Activated naive CD4-positive, alpha-beta T cell treated with anti-CD3 and anti-CD28 coated beads, Interleukin-2, amount 50 U/mL, for 72 hours (primary cell): ENCODE measurements at places on chromosomes 4 and X. TPM values are rescaled to one million over a fixed set of nuclear protein-coding genes. Genes with fewer than 3 reads are reported as not detected.

- no peak for DNase-seq
These were observed 117.0 kb downstream of the KDR start for GRCh38 chr4:55008166-55009056.

GRCh38 chr4:7130621-7131211 lies 61.6 kb upstream of the SORCS2 start:
- no peak for DNase-seq

- no peak for DNase-seq
These were observed 4.6 kb upstream of the KANTR start for GRCh38 chrX:53089224-53089842.

DNA sequence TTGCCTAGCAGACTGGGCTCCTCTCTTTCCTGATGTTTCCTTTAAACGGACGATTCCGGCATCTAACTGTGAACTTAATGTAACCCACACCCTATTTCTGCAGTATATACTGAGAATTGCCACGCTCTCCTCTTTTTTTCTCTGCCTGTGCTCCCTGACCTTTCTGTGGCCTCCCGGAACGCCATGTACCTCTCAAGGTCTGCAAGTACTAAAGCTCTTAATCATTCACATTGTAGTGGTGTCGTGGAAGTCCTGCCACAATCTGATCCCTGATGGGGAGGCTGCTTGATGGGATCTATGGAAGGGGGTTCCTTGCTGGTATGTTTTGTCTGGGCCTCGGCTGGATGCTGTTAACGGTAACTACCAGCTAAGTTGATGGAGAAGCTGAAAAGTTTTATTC lies 302.9 kb upstream of the EPHA5 start:
- no peak for DNase-seq

- no peak for DNase-seq
These were observed 54.9 kb downstream of the F8 start for GRCh38 chrX:154967603-154968002.

- no peak for DNase-seq
These were observed 81.5 kb downstream of the NHS start for GRCh38 chrX:17456526-17456925.

DNA sequence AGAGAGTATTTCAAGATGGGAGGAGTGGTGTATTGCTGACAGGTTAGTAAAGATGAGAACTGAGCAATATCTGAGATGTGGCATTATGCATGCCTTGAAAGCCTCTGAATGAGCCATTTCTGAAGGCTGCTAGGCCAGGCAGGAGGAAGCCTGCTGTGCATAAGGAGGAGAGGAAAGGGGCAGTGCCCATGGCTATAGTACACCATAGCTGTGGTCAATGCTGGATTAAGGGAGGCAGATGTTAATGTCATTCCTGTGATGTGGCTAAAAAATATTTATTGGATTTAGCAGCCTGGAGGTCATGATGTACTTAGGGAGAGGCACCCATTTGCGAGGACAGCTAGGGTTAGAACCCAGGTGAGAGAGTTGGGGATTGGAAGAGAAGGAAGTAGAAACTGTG lies 130.0 kb upstream of the LNX1 start:
- DNase-seq = no peak

- DNase-seq = no peak
These were observed 1742.8 kb downstream of the PCDH7 start for GRCh38 chr4:32462944-32463343.

GRCh38 chrX:23631136-23631535 lies 36.2 kb upstream of the PRDX4 start:
- no peak for DNase-seq

- DNase-seq = no peak
These were observed 16.8 kb upstream of the NAT8L start for GRCh38 chr4:2042204-2042946.

- no peak for DNase-seq
These were observed 29.5 kb upstream of the PLP1 start for GRCh38 chrX:103747163-103747562.

- DNase-seq = no peak
These were observed 15.8 kb upstream of the TXK start for GRCh38 chr4:48149827-48150370.

DNA sequence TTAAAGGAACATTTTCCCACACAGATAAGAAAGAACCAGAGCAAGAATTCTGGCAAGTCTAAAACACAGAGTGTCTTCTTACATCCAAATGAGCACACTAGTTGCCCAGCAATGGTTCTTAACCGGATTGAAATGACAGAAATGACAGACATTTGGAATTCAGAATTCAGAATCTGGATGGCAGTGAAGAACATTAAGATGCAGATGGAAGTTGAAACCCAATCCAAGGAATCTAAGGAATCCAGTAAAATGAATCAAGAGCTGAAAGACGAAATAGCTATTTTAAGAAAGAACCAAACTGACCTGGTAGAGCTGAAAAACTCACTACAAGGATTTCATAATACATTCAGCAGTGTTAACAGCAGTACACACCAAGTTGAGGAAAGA lies 21.5 kb downstream of the ANAPC10 start:
- DNase-seq = no peak

GRCh38 chr4:15552557-15553362 lies 83.1 kb downstream of the CC2D2A start:
- no peak for DNase-seq

DNA sequence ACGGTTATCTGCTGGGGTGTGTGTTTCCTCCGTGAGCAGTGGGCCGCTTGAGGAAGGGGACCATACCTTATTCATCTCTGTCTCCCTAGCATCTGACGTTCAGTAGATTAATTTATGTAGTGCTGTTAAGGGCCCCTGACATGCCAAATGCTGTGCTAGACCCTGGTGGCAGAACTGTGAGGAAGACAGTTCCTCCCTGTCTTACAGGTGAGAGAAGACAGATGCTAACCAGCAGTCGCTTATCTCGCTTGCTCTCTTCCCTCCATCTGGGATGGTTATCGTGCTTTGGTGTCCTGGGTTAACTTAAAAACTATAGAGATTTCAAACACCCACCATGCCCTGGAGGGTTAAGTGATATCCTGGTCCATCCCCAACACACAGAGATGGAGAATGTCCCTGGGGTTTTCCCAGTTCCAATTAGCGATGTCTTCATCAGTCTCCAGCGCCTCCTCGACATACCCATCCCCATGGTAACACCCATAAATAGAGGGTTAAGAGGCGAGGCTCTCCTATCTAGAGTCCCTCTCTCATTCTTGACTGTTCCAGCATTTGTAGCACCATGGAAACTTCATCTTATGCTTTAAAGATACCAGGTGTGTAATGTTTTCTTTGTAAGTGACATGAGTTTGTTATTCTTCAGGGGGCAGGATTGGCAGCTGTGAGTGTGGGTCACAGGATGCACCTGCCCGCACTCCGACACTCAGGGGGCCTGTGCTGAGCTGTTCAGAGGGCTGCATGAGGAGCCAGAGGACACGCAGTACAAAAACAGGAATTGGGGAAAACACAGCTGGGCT lies 135.2 kb downstream of the STK32B start:
- no peak for DNase-seq

DNA sequence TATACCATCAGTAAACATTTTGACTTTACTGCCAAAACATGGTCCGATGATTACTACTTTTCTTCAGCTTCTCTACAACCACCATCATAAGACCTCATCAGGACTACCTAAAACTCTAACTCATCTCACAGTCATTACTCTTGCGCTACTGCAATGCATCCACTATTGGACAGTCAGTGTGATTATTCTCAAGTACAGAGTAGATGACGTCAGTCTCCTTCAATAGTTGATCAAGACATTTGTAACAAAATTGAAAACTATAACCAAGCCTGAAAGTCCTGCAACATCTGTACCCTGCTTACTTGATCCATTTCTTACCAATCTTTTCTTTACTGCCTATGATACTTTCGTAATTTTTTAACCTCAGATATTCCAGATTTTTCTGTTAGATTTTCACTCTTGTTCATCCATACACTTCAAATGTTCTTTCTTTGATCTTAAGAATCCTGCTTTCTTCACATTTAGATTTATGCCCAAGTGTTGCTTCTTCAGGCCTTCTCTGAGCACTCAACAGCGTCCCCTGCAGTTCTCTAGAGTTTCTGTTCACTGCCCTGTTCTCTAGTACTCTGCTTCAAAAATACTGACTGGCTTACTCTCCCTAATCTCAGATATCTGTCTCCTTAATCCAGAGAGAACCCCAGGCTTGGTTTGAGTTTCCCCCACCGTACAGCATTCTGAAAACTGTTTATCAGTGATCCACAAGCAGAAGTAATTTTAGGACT lies 1517.6 kb downstream of the STIM2 start:
- DNase-seq = no peak

GRCh38 chr4:17707671-17708070 lies 73.8 kb downstream of the FAM184B start:
- DNase-seq = no peak

DNA sequence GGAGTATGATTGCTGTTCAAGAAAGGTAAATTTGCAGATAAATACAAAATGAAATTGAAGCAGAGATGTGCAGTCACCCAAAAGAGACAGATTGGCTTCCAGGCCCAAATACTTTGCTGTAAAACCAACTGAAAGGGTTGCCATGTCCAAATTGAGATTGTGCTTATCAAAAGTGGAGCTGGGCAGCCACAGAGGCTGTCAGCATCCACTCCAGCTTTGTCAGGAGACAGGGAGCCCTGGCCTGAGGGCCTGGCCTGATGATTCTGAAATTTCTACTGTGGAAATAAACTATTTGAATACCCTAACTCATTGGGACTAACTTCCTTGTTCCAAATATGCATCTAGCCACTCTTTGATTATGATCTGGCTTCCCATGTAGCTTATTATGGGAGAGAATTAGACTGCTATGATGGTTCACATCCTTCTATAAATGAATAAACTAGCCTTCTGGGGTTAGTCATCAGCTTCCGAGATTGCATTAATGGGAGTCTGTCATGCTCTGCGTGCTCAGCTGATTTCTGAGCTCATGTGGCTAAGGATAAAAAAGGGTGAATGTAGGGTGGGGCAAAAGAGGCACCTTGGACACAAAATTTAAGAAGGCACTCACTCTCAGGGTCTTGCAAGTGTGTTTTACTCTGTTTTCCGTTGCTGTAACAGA lies 48.2 kb downstream of the SLC34A2 start:
- DNase-seq = no peak

- DNase-seq = no peak
These were observed 3.9 kb downstream of the SHISA3 start for GRCh38 chr4:42401171-42401570.

DNA sequence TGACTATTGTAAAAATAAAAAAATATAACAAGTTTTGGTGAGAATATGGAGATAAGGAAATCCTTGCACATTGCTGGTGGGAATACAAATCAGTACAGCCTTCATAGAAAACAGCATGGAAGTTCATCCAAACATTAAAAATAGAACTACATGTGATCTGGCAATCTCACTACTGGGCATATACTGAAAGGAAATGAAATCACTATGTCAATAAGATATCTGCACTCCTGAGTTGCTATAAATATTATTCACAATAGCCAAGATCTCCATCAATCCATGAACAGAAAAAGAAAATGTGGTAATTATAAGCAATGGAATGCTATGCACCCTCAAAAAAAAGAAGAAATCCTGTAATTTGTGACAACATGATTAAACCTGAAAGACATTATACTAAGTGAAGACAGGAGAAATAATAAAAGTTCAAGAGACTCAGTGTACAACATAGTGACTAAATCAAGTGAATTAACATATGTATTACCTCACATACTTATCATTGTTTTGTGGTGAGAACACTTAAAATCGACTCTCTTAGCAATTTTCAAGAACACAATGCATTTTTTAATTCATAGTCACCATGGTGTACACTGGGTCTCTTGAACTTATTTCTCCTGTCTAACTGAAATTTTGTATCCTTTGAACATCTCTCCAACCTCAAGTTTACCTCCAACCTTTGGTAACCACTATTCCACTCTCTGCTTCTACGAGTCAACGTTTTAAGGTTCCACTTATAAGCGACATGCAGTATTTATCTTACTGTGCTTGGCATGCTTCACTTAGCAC lies 1703.7 kb upstream of the AGA start:
- no peak for DNase-seq

- no peak for DNase-seq
These were observed 8.9 kb upstream of the TMEM165 start for GRCh38 chr4:55386840-55387239.

DNA sequence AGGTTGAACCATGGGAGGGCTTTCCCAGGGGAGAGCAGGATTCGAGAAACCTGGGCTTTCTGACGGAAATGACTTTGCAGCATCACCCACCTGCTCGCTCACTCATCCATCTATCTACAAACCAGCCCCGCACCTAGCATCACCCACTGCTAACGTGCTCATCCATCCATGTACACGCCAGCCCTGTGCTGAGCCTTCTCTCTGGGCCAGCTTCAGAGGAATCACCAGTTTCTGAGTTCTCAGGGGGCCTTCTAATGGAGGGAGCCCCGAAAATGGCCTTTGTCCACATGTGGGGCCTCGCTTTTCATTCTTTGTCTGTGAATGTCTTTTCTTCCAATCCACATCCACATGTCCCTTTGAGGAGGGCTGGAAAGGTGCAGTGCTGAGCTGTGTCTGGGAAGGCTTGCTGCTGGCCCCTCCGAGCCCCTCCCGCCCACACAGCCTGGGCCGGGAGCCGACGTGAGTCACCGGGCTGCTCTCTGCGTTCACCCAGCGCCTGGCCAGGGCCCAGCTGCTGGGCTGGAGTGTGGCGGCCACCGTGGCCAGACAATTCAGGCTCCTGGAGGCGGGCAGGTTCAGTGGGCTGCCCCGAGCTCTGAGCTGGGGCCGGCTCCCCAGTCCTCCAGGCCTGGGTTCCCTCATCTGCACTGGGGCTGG lies 14.7 kb downstream of the SORCS2 start:
- no peak for DNase-seq

The MAGEA2 gene
- not detected for total RNA-seq

The TRMT10A gene
- total RNA-seq = 17.2 TPM

The DUSP21 gene
- not detected for total RNA-seq

The ATP2B3 gene
- total RNA-seq = not detected

The SAGE1 gene
- not detected for total RNA-seq

The NAP1L2 gene
- total RNA-seq = 1.6 TPM

The TMEM150C gene
- total RNA-seq = not detected

The SH2D1A gene
- total RNA-seq = 30.5 TPM

The EREG gene
- 0.07 TPM for total RNA-seq

The GAGE1 gene
- total RNA-seq = not detected

The OCIAD1 gene
- total RNA-seq = 94.5 TPM

The TEC gene
- 8.3 TPM for total RNA-seq

The TRPC5OS gene
- not detected for total RNA-seq

The SEPTIN6 gene
- 110 TPM for total RNA-seq
